ENCODE measurements at places on chromosomes 7 and 10.

- DNase-seq, result no peak
These were observed 28.5 kb downstream of the EPC1 start for GRCh38 chr10:32318476-32318896.

DNA sequence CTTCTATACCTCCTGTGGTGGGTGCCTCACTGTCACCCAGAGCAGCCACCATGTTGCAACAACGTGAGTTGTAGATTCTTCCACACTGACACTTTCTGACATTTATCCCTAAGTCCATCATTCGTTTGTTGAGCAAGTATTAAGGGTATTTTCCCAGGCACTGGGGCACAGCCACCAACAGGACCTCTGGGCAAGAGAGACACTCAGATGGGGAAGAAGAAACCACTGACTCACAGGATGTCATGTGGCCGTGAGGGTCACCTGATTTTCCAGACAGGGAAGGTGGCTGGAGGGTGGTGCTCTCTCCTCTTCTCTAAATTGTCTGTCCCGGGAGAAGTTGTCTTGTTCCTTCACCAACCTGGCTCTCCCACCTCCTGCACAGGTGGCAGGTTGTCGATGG, 51.7 kb upstream of the PPIF start:
- DNase-seq, result no peak

GRCh38 chr10:101829561-101830315, 11.5 kb upstream of the OGA start:
- DNase-seq, result no peak

DNA sequence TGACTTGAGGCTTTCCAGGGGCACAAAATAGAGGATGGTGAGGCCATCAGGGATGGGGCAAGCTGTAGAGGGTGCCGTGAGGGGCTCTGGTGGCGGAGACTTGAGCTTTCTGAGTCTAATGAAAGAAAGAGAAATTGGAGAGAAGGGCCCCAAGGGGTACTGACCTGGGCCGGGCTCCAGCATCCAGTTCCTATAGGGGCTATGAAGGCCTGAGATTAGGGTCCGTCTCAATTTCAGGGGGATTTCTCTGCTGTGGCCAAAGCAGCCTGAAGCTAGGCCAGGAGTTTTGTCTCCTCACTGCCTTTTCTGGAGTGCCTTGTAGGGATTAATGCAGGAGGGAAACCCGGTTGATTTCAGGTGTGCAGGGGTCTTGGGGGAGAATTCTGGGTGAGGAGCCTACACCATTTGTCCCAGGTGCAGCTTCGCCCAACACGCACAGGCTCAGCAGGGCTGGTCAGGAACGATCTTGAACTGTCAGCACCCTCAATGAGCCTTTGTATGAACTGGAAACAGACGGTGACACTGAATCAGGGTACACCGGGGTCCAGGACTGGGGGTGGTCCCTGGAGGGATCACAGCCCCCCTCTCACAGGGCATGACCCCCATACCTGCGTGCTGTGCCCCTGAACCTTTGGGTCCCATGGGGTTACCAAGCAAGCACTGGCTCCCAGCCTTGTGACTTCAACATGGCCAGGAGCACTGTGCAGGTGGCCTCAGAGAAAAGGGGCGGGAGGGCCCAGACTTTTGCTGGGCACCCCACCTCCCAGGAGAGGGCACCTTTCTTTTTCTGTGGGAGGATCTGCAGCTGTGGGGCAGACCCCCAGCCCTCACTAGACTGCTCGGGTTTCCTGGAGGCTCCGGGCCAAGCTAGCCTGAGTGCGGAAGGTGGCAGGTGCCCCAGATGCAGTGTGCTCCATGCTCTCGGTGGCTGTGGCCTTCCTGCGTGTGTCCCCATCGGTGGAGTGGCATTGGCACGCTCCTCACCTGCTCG, 122.9 kb upstream of the RET start:
- no peak for DNase-seq

- no peak for DNase-seq
These were observed 45.2 kb downstream of the LRRC20 start for GRCh38 chr10:70337201-70337651.

- no peak for DNase-seq
These were observed 17.3 kb downstream of the IL2RA start for GRCh38 chr10:6044751-6045313.
